ENCODE measurements at places on chromosomes 3 and 15.

GRCh38 chr3:127040216-127040615 lies 57.3 kb downstream of the PLXNA1 start:
- DNase-seq, result no peak

DNA sequence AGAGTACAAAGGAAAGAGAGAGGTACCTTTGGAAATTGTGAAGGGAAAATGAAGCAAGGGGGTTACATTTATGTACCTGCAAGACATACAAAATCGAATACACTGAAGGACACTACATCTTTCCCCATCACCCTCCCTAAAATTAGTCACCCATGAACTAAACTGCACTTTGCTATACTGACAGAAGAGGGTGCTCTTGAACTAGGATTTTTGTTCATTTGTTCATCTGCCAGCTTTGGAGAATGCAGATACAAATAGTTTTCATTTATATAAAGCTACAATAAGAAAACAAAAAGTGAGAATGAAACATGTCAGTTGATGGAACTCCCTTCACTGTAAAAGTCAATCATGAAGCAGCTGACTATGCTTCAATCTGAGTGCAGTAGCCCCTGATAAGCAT lies 55.7 kb downstream of the PCCB start:
- no peak for DNase-seq

DNA sequence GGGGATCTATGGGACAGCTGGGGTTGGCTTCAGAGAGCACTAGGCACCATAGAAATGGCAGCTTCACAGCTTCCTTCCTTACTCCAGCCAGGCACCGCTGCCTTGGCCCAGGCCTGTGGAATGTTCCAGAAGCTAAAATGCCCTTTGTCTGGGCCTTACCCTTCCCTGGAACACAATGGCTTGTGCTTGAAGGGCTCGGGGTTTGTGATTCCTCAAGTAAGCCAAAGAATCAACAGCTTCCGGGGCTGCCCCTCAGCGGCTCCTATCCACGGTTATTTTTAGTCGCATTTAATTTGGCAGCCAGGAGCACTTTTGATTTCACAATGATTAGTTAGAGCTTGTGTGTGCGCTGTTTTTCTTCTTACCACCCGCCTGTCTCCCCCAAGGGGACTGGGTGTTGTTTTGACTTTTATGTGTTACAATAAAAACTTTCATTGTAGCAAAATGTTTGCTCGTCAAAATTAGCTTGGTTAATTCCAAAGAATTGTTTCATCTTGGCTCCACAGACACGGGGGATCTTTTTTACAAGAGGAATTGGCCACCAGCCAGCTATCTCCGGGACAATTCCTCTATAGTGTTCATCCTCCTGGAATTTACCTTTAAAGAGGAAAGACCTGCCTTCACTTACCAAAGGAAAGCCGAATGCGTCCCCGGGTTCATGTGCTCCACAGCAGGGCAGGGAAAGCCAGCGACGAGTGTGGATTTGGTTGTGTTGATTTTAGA lies 73.8 kb downstream of the TLE3 start:
- no peak for DNase-seq

GRCh38 chr3:13040361-13041074 lies 32.7 kb downstream of the IQSEC1 start:
- peak; percentile 60 for DNase-seq

- DNase-seq, result no peak
Observed at GRCh38 chr15:66593219-66593780, 27.5 kb upstream of the LCTL start.

GRCh38 chr3:110341047-110341446 lies 730.6 kb upstream of the NECTIN3 start:
- no peak for DNase-seq

- no peak for DNase-seq
Observed at GRCh38 chr3:61666615-61667330, 105.4 kb downstream of the PTPRG start.

- DNase-seq, result no peak
Observed at GRCh38 chr3:53731934-53732624, 114.1 kb downstream of the CHDH start.

GRCh38 chr15:68081869-68082505 lies 27.9 kb downstream of the PIAS1 start:
- DNase-seq, result no peak

- DNase-seq, result no peak
Observed at GRCh38 chr3:140521751-140522445, 156.0 kb upstream of the TRIM42 start.
